Stimulated activated CD4-positive, alpha-beta T cell treated with anti-CD3 and anti-CD28 coated beads, Interleukin-2, amount 100 ng/mL, for 24 hours (primary cell): ENCODE measurements at places on chromosomes 5 and 9.
A peak's percentile ranks its signal among the peaks of the same experiment; 100 is the strongest.

GRCh38 chr5:43429706-43430105 is 17.5 kb upstream of the CCL28 start:
- no peak for DNase-seq

DNA sequence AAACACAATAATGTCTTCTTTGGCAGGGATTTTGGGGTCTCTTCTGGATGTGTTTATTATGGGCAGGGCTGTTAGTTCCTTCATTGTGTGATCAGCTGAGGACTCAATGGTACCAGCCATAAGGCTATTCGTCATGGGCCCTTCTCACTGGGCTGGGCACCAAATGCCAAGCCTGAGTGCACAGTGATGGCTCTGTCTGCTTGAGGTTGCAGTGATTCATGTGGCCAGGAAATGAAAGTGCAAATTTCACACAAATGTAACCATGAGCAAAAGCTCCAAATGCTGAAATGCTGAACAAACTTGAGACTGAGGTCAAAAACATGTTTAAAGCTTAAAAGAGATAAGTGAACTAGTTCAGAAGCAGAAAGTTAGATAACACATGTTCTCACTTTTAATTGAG is 191.0 kb downstream of the TARS1 start:
- no peak for DNase-seq

GRCh38 chr5:99033014-99033900 is 104.5 kb upstream of the CHD1 start:
- no peak for DNase-seq

DNA sequence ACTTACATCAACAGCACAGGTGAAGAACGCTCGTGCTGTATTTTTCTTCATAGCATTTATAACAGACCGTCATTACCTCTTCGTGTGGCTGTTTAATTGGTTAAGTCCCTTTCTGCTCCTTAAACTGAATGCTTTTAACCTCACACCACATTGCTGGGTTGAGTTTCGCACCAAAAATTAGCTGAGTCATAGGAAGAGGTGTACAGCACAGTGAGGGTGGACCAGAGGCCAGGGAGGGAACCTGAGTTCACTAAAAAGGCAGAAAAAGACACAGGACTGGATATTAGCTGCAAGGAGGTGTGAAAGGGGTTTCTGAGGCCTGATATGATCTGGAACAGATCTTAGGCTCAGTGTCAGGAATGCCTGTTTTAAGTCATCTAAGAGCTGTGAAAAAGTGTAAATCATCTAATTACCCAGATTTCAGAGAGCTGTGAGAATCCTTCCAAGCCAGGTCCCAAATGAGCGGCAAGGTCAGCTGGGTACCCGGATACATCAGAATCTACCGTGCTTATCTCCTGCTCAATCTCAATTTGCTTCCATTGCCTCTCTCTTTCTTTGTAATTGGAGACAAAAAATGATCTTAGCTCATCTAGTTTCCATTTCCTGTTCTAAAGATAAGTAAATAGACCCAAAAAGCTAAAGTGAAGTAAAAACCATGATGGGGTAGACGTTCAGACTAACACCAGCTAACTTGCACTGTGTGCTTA is 7.1 kb upstream of the CFAP90 start:
- DNase-seq = no peak

- no peak for DNase-seq
Measured at GRCh38 chr5:96439477-96440184, 6.6 kb upstream of the PCSK1 start.

DNA sequence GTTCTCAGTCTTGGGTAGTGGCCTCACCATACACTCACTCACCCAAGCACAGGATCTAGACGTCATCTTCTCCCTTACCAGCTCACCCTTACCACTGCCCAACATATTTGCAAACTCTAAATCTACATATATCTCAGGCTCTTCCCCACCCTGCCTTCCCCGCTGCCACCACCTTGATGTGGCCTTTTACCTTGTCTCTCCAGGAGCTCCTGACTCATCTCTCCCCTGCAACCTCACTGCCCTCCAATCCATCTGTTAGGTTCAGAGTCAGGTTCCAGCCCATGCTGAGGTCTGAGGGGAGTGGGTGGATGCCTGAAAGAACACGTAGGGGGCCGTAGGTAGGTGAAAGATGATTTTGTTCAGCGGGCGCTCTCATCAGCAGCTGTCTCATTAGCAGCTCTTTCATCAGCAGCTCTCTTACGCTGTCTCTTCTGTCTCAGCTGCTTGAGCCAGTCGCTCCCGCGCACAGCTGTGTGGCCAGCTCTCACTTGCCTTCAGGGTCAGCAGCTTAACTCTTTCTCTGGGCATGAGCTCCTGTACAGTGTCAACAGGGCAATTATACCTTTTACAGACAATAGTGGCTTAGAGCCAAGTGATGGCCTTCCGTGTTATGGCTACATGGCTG is 23.1 kb upstream of the CKMT2 start:
- no peak for DNase-seq

DNA sequence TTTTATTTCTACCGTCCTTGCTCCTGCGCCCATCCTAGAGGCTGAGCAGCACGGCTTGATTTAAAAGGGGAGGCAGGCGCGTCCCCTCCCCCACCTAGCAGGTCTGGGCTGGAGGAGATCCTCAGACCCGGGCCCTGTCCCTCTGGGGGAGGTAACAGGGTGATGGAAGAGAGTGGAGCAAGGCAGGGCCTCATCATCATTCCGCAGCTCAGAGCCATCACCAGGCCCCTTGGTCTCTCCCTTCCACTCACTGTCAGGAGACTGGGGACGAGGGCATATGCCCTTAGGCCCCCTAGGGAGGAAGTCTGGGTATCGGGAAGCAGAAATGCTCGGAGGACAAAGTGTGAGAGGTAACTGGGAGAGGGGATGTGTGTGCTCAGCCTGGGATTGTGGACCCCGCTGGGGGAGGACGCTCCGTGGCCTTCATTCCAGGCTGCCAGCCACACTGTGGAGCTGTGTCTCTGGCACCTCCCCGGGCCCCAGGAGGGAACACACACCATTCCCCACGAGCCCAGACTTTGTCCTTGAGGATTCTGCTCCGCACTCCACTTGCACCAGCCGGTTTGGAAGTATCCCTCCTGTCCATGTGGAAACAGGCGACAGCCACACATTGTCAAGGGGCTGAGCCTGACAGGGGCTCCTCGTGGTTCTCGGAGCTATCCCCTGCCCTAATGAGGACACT is 761 bp downstream of the REEP2 start:
- DNase-seq = no peak

GRCh38 chr5:43416803-43417394 is 4.7 kb upstream of the CCL28 start:
- DNase-seq = no peak

DNA sequence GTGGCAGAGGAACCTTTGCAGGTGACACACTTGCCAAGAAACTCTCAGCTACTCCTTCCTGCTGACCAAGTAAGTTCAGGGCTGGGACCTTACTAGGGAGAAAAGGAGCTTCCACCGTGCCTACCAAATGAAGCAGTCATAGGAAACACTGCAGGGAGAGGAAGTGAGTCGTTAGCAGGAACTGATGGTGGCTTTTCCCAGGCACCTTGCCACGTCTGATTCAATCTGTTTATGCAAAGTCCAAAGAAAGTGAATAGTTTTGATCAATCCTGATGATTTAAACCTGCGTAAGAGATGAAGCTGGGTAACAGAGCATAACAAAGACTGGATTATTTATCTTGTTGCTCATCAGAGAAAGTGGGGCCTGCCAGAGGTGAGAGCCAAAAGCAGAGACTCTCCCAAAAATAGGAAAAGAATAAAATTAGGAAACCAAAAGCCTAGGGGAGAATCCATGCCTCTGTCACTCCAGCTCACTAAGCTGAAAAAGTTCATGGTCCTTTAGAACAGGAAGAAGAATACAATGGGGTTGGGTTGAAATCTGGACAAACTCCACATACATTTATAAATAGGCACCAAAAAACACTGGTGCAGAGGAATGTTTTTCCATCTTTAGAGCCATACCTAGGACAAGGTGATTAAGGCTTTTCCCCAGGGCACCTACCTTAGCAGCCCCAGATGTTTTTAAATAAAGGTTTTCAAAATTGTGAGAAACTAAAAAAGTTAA is 9.3 kb upstream of the PFDN1 start:
- no peak for DNase-seq

DNA sequence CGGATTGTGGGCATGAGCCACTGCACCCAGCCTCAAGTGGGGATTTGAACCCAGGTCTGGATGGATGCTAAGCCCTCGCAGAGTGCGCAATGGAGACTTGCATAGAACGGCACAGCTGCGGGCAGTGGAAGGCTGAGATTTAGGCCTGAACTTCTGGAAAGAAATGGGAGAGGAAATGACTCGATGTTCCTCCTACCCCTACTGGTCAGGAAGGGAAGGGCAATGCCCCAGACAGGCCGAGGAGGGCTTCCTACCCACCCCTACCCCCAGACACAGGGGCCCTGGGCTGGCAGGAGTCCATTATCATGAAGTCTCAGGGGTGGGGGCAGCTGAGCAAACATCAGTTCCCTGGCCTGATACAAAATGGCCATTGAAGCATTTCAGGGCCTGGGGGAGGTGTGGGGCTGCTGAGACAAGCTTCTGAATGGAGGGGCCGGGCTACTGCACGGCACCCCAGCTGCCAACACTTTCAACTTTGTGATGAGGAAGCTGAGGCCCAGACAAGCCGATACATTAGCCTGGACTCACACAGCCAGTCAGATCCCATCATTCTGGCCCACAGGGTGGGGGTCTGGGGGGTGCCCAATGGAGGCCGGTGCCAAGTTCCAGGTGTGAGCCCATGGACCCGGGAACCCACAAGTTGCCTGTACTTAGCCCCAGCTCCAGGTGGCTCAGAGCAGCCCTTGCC is 13.5 kb upstream of the WDR38 start:
- no peak for DNase-seq

DNA sequence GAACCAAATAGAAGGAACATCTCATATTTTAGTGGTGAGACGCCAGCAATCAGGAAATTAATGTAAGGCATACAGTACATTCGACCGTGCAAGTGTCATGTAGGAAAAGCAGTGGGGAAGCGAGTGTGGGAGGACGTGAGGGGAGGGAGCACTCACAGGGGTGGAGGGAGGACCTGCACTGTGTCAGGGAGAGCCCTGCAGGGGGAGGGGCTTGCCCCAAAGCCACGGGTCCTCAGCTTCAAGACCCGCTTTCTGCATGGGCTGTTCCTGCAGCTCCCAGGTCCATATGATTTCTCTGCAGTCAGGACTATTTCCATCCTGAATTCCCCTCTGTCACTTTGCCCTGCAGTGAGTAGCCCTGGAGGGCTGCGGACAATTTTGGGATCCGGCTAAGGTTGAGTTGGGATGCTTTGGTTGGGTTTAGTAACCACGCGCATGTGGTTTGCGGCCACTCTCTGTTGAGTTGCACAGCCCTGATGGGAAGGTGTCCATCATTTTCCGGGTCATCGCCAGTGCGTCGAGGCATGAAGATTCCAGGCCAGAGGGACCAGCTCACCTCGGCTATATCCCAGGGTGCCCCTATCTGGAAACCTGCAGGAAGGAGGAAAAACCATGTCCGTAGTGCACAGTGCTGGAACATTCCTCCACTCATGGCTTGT is 61.9 kb downstream of the IRX1 start:
- no peak for DNase-seq

DNA sequence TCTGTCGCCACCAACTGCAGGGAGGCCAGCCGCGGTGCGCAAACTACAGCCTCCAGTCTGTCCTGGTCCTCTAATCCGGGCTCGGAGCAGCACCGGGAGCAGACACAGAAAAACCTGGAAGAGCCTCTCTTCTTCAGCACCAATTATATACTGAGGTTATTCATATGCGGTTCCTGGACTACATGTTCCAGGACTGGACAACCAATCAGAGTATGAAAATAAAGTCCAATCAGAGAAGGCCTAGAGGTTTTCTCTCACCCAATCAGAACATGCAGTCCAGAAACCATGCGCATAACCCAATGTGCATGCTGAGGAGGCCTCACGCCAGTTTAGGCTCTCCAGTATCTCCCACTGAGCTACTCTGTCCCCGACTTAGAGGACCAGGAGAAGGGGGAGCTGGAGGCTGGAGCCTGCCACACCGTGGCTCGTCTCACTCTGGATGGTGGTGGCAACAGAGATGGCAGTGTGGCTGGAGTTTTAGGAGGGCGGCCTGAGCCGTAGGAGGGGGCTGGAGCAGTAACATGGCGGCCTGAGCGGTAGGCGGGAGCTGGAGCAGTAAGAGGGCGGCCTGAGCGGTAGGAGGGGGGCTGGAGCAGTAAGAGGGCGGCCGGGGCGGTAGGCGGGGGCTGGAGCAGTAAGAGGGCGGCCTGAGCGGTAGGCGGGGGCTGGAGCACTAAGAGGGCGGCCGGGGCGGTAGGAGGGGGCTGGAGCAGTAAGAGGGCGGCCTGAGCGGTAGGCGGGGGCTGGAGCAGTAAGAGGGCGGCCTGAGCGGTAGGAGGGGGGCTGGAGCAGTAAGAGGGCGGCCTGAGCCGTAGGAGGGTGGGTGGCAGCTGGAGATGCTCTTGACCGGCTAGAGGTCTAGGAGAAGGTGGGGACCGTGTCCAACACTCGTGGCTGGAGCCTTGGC is 20.4 kb upstream of the TRIM52 start:
- no peak for DNase-seq

- no peak for DNase-seq
Measured at GRCh38 chr9:26247861-26248260, 569.6 kb upstream of the TUSC1 start.

DNA sequence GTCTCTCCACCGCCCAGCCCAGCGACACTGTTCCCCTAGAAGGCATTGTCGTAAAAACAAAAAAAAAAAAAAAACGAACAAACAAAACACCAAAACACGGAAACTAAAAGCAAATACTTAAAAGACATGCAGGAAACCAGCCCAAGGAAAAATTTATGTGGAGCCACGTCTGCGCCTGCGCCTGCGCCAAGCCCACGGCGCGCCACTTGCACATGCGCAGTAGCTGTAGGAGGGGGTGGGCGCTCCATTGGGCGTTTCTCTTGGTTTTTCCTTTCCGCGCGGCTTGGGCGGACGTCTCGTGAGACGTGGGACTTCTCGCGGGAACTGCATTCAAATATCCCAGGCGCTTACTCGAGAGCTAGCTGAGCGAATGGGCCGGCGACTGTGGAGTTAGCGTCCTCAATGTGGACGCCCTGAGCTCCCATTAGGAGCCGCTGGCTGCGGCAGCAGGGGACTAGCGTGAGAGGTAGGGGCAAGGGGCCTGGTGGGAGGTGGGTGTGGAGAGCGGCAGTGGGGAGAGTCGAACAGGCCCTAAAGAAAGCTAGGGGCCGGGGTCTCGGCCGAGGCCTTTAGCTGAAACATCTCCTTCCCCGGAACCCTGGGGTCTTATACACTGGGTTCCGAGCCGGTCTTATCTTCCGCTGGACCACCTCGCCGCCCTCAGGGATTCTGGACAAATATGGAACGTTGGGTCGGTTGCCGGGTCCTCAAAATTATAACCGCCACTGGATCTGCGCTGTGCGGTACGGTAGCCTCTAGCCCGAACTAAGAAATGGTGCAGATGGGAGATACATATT is at the start of gene SPDL1:
Gene SPDL1, plus strand, starts transcription at position 350 of the 797 bp plus-strand sequence. CDS start 4,644 bp downstream, outside the sequence.
- peak; percentile 94 for DNase-seq

DNA sequence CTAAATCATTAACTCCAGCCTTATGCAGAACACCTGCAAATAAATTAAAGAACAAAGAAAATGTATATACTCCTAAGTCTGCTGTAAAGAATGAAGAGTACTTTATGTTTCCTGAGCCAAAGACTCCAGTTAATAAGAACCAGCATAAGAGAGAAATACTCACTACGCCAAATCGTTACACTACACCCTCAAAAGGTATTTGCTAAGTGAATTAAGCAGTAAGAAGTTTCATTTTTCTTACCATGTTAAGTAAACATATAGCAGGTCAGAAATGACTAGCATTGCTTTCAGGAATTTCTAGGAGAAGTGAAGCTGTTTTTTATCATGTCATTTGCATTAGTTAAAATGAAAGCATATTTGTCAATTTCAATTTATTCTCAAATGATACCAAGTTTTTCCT is 92.7 kb downstream of the MELK start:
- no peak for DNase-seq
